Spinal cord (tissue), 10 donors: ENCODE measurements at places on chromosomes 2 and 18. TPM values are rescaled to one million over a fixed set of nuclear protein-coding genes. Genes with fewer than 3 reads are reported as not detected.

The CASP10 gene
- 8.1 TPM for total RNA-seq

The ASB18 gene
- total RNA-seq, result 0.50 TPM

The BOK gene
- total RNA-seq, result 26.4 TPM

The TPO gene
- total RNA-seq, result 0.10 TPM

The INHA gene
- 1.4 TPM for total RNA-seq

The CRYBA2 gene
- total RNA-seq, result not detected

The DNAH7 gene
- total RNA-seq, result 16.3 TPM

The VAPA gene
- total RNA-seq, result 259 TPM

The NT5C1B gene
- not detected for total RNA-seq

The VWC2L gene
- total RNA-seq, result 3.0 TPM

The GPR55 gene
- total RNA-seq, result not detected

The IRS1 gene
- 14.0 TPM for total RNA-seq

The OSR1 gene
- total RNA-seq, result 138 TPM

The FAM110C gene
- 6.2 TPM for total RNA-seq

The POTEJ gene
- total RNA-seq, result 0.10 TPM

The SERPINB3 gene
- not detected for total RNA-seq

The TUBA3E gene
- total RNA-seq, result not detected

The C2orf15 gene
- 2.8 TPM for total RNA-seq

The IL1RL2 gene
- 0.28 TPM for total RNA-seq

The IL36B gene
- not detected for total RNA-seq

The NOL4 gene
- total RNA-seq, result 13.7 TPM

The SLC9A4 gene
- total RNA-seq, result 0.30 TPM

The LOXHD1 gene
- total RNA-seq, result 0.22 TPM

The MTCL1 gene
- 11.3 TPM for total RNA-seq

The SPEG gene
- total RNA-seq, result 20.8 TPM

The AFF3 gene
- 44.6 TPM for total RNA-seq

The ANKRD23 gene
- total RNA-seq, result 2.6 TPM

The LRATD1 gene
- total RNA-seq, result 15.8 TPM

The ALPG gene
- total RNA-seq, result not detected

The GCG gene
- not detected for total RNA-seq

The TRAK2 gene
- total RNA-seq, result 57.9 TPM

The STAMBP gene
- 34.7 TPM for total RNA-seq

The KCNS3 gene
- total RNA-seq, result 22.8 TPM

The NAT8 gene
- total RNA-seq, result not detected

The POU3F3 gene
- total RNA-seq, result 27.0 TPM

The ZC3H8 gene
- 18.1 TPM for total RNA-seq

The FIGN gene
- total RNA-seq, result 6.6 TPM
